ENCODE measurements at places on chromosomes 11 and 22.

DNA sequence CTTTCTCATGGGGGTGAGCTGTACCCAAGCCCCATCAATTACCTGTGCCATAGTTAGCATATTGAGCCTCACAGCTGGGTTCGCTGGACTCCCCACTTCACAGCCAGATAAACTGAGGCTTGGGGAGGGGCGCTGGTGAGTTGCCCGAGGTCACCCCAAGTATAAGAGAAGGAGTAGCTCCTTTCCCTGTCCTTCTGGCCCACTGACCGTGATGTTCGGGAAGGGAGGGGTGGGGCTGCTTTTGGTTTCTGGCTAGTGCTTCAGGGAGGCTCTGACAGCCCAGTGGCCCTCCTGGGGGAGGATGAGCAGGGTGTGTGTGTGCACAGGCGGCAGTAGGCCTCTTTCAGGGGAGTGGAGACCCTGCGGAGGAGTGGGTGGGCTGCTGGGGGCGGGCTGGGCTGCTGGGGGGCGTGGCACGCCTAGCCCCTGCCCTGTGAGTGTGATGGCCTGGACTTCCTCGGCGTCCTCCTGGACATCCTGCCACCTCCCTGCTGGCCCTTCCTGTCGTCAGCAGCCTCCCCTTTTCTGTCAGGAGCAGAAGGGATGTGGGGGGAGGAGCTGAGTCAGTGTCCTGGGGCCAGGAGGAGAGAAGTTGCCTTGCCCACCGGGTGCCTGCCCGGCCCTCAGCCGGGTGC lies 50.3 kb downstream of the TRIOBP start:
- no peak for DNase-seq

- DNase-seq, result no peak
Observed at GRCh38 chr11:123231256-123231655, 36.2 kb upstream of the CLMP start.

- no peak for DNase-seq
Observed at GRCh38 chr11:67314218-67314617, 10.9 kb downstream of the SSH3 start.

DNA sequence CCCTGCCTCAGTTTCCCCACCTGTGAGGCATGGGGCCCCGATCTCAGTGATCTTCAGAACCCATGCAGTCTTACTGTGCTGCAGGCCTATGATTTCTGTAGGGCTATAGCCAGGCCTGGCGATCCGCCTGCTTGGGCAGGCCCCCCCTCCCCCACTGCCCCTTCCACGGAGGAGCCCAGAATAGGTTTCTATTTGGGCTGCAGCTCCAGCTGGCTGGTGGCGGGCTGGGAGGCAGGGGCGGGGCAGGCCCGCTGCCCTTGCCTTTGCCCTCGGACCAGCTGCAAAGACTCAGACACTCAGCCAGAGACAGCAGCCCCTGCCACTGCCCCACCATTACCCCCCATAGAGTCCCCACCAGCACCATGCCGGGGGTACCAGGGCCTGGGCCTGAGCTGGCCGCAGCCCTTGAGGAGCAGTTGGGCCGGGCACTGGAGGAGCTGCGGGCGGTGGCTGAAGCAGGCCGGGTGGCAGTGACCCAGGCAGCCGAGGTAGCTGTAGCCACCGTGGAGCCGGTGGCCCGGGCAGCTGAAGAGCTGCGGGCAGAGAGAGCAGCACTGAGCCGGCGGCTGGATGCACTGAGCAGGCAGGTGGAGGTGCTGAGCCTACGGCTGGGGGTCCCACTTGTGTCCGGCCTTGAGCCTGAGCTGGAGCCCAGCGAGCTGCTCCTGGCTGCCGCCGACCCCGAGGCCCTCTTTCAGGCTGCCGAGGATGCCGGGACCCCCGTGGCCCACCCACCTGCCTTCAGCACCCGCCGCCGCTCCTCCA lies 12.2 kb downstream of the SMTN start:
- no peak for DNase-seq

DNA sequence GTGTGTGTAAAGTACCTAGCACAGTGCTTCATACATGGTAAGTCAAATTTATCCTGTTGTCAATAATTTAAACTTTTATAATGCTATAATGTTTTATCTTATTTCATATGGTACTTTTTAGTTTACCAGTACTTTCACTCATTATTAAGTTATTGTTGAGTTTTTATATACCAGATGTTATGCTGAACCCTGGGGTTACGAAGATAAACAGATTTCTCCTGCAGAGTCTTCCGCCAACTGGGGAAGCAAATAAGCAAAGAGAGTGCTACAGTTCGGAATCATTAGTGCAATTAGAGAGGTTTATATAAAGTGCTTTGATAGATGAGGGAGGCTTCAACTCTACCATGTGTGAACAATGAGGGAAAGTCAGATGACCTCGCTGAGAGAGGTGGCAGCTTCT lies 362.3 kb downstream of the DYNC2H1 start:
- DNase-seq, result no peak

DNA sequence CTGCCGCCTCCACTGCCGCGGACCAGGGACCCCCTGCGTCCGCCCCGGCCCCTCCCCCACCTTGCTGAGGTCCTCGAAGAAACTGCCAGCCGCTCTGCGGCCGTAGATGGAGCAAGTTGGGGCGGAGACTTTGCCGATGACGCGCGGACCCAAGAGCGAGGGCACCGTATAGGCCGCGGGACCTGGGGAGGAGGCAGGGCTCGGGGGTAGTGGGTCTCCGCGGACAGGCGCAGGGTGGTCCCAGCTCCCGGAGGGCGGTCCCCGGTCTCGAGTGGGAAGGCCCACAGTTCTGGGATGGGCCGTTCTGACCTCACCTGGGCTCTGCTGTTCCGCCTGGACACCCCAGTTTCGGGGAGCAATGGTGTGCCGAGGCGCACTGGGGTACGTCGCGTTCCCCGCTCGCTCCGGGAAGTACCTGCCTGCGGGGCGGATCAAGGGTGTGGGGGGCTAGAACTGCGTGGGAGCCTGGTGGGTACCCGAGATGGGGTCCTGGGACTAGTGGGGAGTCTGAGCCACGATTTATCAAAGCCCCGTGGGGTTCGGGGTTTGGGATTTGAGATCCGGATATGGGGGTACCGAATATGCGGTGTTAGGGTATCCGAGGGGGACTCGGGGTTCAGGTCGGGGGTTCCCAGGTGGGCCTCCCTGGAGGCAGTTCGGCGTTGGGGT lies 1.2 kb upstream of the TYMP start:
- DNase-seq, result peak; percentile 73

DNA sequence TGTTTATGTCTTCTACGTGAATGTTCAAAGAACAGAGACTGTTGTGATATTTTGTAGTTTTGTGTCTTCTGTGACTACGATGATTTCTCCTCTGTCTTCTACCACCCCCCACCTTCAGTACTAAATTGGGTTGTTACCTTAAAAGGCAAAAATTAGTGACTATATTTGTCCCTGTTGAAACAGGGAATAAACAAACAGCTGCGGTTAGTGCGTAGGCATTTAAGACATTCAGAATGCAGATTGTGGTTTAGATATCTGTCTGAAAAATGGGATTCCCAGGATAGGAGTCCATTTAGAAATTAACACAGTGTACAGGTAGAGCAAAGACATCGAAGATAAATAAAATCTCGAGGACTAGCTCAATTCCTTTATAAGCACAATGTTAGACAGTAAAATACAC lies 15.6 kb upstream of the ARHGAP42 start:
- DNase-seq, result no peak

DNA sequence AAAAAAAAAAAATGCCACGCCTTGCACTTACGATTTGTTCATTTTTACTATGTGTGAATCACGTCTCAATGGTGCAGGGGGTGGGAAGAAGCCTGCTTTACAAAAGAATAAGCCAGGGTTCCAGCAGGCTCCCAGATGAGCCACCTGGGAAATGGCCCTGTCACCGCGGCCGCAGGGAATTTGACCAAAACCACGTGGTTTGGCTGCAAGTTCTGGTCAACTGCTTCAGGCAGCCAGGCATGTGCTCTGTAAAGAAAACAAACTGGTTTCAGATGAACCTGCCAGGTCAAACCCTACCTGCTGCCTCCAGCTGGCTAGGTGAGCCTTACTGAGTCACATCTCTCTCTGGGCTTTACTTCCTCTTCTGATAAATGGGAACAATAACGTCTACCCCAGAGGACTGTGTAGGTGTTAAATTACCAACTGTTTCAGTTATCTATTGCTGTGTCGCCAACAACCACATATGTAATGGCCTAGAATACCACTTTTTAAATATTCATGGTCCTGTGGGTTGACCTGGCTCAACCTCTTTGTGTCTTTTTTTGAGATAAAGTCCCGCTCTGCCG lies 30.5 kb upstream of the GCAT start:
- DNase-seq, result no peak

Data from activated T-cell treated with anti-CD3 and anti-CD28 coated beads for 4 hours (primary cell).